Retinal pigment epithelial cell (primary cell): ENCODE measurements at places on chromosomes 7 and 10.

- DNase-seq = no peak
These were observed 45.7 kb downstream of the SNX10 start for GRCh38 chr7:26337232-26337865.

DNA sequence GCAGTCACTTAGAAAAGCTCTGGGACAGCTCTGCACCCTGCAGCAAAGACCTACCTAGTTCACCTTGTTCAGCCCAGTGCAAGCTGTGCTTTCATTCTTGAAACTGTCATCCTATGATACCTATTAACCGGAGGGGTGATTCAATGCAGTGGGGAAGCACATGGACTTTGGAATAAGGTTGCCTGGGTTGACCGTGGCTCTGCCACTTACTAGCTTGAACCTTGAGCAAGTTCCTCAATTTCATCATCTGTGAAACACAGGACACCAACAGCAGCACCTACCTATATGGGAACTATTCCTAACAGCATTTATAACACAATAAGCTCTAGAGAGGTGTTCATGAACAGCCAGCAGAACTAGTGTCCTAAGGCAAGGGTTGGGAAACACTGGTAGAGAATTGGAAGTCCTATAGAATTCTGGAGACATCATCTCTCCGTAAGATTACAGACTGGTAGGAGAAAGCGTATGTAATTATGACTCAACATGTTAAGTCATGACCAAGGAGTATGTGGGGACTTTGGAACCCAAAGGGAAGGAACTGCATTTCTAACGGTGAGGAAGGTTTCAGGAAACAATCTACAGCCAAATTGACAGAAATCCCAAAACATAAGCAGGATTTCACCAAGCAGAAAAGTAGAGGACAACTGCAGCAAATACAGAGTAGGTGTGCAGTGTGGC is 270.0 kb downstream of the USP6NL start:
- no peak for DNase-seq

GRCh38 chr7:77460057-77460486 is 43.9 kb upstream of the GSAP start:
- no peak for DNase-seq

DNA sequence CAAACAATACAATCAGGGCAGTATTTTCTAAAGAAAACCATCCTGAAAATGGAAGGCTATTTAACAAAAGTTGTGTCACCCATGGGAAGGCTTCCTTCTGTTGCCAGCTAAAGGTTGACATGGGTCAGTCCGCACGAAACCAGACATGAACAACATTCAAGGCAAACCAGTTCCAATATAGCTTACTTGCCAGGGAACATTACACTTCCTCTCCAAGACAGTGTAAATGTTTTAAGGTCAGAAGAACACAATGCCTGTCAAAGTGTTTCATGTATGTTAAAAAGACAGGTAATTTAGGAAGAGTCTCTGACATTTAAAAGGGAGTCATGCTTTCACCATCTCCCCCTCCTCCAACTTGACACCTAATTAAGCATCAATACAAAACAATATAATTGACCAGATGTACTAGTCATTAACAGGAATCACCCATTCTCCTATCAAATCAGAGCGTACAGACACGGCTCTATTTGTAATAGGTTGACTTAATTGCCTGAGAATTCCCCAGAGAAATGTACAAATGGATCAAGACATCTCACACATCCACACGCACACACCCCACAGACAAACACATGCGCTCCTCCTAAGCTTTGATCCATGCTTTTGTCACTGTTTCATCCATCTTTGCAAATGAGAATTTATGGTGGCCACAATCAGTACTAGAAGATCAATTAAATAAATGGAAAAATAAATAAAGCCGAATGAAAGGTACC is 69.5 kb downstream of the CACNA2D1 start:
- no peak for DNase-seq
